ENCODE measurements at places on chromosomes 7 and 10. TPM values are rescaled to one million over a fixed set of nuclear protein-coding genes. Genes with fewer than 3 reads are reported as not detected.

Gene ADCY1
- 50.7 TPM for total RNA-seq

Gene PPP1R9A
- total RNA-seq = 22.2 TPM

Gene GCK
- total RNA-seq = not detected

Gene LBX1
- total RNA-seq = not detected

Gene EPO
- 0.33 TPM for total RNA-seq

Data from endothelial cell (in vitro differentiated cells).